Stimulated activated CD8-positive, alpha-beta memory T cell treated with anti-CD3 and anti-CD28 coated beads, Interleukin-7, amount 100 ng/mL, for 1 hour (primary cell): ENCODE measurements at places on chromosomes 6 and 20.

GRCh38 chr6:45712786-45713185 is 302.9 kb downstream of the CLIC5 start:
- DNase-seq: no peak

DNA sequence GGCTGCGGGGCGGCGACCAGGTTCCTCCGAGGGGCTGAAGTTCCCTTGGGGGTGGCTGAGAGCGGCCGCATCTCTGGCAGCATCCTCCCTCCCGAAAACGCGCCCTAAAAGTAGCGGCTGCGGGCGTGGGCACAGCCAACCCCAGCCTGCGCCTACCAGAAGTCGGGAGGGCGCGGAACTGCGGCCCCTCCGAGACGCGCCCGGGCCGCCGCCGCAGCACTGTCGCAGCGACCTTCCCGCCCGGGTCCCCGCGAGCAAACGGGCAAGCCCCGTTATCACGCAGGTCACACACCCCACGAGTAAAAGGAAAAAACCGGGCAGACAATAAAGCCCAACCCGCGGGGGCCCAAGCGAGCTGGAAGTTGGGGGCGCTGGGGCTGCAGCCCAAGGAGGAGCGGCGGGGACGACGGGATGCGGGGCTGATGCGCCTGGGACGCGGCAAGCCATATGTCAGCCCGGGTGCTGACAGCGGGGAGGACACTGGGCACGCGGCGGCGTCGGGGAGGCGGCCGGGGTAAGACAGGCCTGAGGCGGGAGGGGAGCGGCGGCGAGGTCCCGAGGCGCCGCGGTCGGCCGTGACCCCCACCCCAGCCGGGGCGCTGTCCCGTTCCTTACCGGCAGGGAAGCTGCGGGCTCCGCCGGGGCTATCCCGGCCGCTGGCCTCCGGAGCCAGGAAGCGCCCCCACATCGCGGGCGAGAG is 659 bp downstream of the CEP85L start:
- peak; percentile 14 for DNase-seq

GRCh38 chr20:64051561-64052325 is 2.3 kb upstream of the SOX18 start:
- no peak for DNase-seq

DNA sequence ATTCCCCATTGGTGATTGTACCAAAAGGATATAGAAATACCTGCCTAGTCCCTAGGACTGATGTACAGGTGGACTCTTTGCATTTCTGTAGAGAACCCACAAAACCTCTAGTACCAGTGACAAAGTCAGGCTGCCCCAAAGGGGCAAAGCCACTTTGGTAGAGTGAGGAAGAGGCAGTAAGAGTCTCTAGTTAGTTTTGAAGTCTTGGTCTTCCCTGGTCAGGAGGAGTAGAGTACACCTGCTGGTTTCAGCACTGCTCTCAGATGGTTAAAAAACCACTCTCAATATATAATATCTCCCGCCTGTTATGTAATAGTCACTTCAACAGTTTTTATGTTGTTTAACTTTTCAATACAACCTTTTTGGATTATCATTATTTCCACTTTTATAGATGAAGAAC is 344.9 kb downstream of the CDKAL1 start:
- DNase-seq: no peak

- no peak for DNase-seq
These were observed 205.1 kb downstream of the DLL1 start for GRCh38 chr6:170085475-170086401.

DNA sequence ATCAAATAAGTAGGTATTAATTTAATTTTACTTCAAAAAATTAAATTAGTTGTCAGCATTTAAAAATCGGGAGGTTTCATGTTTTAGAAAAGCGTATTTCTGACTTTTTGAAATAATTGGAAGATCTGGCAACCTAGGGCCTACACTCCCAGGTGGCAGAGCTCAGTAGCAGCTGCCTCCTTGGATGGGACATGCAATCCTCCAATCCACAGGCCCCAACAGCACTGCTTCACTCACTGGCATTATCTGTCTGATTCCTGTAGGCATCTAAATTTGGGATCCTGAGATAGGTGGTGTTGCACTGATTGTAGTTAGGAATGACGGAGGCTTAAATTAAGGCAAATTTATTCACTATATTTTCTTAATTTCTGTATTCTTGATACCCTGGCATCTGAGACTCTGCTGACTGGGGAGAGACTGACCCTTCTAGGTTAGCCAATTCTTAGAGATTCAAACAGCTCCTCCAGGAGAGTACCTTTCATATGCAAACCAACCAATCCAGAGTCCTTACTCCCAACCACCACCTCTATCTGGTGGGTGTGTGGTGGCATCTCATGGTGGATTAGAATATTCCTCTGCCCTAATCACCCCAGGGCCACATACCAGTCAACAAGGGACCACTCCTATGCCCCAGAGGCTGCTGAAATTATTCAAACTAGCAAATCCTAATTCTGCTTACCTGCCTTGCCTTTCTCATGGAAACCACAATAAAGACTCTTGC is 146.6 kb upstream of the GLP1R start:
- no peak for DNase-seq

DNA sequence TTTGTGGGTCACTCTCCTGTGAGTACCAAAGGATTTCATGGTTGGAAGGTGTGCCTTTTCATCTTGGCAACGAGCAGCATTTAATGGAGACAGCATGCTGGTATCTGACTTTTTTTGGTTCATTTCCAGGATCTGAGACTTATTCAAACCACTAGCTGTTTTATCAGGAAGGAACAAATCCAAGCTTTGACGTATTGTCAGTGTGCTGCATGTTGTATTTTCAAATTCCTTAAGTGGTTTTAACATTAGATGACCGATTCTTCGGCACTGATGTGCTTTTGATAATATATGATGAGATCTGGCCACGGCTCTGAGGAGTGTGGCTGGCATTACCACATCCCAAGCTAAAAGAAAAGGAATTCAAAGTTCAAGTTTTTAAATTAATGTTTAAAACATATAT is 6.4 kb downstream of the RMND1 start:
- no peak for DNase-seq

- no peak for DNase-seq
These were observed 59.1 kb downstream of the KIF16B start for GRCh38 chr20:16514140-16514539.

DNA sequence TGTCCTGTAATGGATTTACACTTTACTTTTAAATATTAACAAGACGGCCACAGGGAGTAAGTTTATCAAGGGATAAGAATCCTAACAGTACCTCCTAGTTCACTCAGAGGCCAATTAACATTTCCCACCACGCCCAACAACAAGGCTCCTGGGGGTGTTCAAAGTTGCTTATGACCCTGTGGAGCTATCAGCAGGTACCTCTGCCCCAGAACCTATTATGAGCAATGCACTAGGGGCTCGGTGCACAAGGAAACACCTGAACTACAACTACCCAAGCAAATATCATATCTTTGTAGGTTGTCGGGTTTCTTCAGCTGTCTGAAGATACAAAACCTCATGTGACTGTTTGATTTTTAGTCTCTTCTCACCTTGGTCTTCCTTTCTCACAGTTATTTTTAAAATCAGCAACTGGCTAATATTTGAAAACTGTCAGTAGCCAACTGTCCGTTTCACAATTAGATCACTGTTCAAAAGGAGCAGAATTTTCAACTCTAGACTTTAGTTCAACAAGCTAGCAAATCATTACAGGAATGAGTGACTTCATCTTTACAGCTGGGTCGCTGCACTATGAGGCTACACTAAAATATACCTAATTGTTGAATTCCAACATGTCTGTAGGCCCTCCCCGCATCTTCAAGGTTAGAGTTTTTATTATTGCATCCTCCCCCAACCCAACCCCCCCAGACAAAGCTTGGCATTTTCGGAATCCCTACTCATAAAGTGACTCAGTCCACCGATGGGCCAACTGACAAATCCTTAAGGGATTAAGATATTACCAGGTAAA is 38.1 kb downstream of the B4GALT5 start:
- DNase-seq: no peak

GRCh38 chr6:110474500-110474899 is 1.9 kb downstream of the SLC22A16 start:
- DNase-seq: no peak

- no peak for DNase-seq
These were observed 140.6 kb downstream of the KIF16B start for GRCh38 chr20:16432466-16433292.

- DNase-seq: no peak
These were observed 545.8 kb upstream of the CITED2 start for GRCh38 chr6:139920027-139920775.

GRCh38 chr6:161487694-161488093 is 213.8 kb upstream of the AGPAT4 start:
- DNase-seq: no peak

DNA sequence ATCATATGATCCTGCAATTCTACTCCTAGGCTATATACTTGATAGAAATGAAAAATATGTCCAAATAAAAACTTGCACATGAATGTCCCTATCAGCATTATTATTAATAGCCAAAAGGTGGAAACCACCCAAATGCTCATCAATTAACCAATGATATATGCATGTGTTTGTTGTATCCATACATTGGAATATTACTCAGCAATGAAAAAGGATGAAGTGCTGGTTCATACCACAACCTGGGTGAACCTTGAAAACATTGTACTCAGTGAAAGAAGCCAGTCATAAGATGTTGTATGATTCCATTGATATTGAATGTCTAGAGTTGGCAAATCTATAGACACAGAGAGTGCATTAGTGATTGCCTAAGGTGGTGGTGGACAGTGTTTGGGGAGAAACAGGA is 267.6 kb downstream of the PRKN start:
- DNase-seq: no peak

GRCh38 chr6:141688916-141689315 is 443.8 kb upstream of the GJE1 start:
- no peak for DNase-seq

GRCh38 chr6:113306552-113307145 is 550.5 kb upstream of the MARCKS start:
- no peak for DNase-seq

GRCh38 chr6:12594530-12594893 is 122.1 kb upstream of the PHACTR1 start:
- DNase-seq: no peak

DNA sequence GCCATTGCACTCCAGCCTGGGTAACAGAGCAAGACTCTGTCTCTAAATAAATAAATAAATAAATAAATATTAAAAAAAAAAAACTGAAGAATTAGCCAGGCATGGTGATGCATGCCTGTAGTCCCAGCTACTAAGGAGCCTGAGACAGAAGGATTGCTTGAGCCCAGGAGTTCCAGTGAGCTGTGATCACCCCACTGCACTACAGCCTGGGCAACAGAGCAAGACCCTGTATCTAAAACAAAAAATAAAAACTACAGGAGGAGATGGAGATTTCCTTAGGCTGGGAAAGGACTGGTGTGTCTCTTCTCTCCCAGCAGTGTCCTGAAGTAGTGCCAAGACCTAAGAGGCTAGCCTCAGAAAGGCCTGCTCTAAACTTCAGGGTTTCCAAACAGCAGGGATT is 8.1 kb upstream of the GTF3C6 start:
- DNase-seq: no peak

DNA sequence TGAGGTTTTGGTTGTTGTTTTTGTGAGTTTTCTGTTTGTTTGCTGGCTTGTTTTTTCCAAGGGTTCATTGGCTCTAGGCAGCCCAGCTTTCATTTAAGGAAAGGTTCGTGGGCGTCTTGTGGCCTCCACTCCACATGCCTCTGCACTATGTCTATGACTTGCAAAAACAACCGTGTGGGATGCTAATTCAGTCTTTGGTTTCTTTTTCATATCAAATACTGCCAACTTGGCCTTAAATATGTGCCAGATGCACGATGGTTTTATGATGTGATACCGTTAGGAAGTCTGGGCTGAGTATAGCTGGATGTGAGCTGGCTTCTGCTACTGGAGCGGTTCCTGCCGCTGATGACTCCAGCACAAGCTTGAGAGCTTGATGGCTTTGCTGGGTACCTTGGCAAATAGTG is 96.3 kb downstream of the BMP2 start:
- no peak for DNase-seq

DNA sequence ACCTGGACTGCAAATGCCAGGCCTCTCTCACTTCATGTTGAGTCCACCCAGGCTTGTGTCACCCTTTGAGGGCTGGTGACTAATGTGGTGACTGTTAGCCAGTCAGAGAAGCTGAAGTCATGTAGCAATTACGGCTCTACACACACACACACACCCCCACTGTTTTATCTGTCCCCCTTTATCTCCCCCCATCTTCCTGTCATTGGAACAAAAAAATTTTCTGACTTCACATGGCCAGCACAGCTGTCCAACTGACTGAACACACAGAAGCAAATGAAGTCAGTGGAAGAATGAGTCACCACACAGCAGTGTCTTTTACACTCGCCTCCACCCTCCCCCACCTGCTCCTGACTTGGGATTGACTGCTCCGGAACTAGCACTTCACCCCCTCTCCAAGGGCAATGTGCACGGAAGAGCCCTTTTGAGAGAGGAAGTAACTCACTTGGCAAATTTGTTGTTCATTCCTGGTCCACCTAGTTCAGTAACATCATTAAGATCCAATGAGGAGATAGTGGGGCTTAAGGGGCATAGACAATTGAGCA is 198.0 kb downstream of the RNF144B start:
- DNase-seq: no peak

DNA sequence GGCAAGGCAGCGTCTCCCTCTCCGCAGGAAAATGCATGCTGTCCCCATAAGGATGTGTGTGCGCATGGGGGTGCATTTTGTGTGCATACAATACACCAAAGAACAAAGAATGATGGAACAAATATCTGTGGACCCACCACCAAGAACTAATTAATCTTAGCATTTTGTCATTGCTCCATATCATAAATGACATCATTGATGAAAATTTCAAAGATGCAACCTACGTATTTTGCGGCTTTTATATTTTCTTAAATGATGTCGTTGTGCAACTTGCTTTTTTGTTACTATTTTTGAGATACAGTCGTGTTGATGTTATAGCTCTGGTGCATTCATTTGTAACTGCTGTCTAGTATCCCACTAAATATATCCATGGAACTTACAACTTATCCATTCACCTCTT is 89.7 kb downstream of the SERAC1 start:
- DNase-seq: no peak

- DNase-seq: no peak
These were observed 70.0 kb downstream of the CEBPB start for GRCh38 chr20:50260479-50261221.

- DNase-seq: no peak
These were observed 4.2 kb downstream of the KCNB1 start for GRCh38 chr20:49478266-49478665.

GRCh38 chr20:44031781-44032582 is 117.3 kb downstream of the TOX2 start:
- no peak for DNase-seq

GRCh38 chr6:80329496-80329895 is 223.0 kb downstream of the BCKDHB start:
- no peak for DNase-seq

GRCh38 chr20:32973077-32973717 is 31.0 kb downstream of the SUN5 start:
- DNase-seq: no peak

GRCh38 chr20:57939499-57939898 is 229.7 kb upstream of the PMEPA1 start:
- DNase-seq: no peak

- DNase-seq: no peak
These were observed 721.4 kb downstream of the RFPL4B start for GRCh38 chr6:113068570-113068969.

DNA sequence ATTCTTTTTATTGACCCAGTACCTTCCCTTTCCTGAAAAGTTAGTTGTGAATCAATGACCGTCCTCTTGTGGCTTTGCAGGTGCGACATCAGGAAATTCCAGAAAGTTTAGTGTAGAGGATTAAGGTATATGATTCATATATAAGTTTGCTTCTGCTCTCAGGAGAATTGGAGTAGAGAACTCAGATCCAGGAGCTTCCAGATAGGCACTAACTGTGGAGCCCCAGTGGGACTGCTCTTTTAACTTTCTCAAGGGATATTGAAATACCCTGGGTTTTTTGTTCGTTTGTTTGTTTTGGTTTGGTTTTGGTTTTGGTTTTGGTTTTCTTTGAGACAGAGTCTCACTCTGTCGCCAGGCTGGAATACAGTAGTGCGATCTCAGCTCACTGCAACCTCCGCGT is 9.5 kb downstream of the TAAR2 start:
- DNase-seq: no peak
